Colonic mucosa (tissue), 4 donors: ENCODE measurements at places on chromosomes 3 and 15.

DNA sequence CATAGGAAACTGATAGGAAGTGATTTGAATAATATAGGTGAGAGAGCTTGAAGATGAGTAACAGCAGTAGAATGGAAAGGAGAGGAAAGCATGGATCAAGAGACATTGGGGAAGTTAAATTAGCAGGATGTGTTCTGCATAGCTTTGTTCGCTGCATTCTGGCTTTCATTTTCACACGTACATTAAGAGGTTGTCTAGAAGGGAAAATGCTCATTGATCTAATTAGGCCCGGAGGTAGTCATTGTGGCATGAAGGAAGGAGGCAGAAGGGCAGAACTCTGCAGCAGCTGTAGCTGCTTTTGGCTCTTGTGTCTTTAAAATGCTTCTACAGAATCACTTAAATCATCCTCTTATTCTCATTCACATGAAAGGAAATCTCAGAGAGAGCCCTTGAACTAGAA, 40.3 kb downstream of the KCNAB1 start:
- no peaks in the 10 kb centered on the region for H3K4me1 ChIP-seq
- no peak for DNase-seq

DNA sequence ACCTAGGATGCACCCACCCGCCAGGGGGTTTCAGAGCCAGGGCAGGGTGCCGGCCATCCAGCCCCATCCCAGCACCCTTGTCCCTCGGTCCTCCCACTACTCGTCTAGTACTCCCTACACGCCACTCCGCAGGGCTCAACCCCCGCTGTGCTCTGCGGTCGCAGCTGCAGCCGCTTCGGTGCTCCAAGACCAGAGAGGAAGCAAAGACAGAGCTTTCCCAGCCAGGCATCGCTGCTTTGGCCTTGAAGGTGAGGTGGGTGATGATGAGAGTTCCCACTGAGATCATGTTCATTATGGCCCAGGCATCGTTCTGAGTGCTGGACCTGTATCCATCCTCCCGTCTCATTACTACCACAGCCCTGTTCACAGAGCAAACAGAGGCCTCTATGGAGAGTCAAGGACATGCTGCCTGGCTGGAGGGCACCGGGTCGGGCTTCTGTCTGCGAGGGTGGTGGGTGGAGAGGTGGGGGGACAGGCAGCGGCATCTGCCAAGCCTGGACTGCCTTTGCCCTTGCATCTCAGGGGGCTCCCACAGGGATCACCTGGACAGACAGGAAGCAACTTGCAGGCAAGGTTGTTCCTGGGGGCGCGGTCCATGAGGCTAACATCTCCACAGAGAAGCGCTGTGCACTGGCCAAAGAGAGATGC, 66.9 kb downstream of the KLF13 start:
- DNase-seq, result peak; percentile 27
- no peak overlapping the region for H3K27ac ChIP-seq
- H3K4me1 ChIP-seq, result peaks cover 8% of the 10 kb centered on the region
- no peaks in the 10 kb centered on the region for H3K27me3 ChIP-seq
- H3K36me3 ChIP-seq, result no peaks in the 10 kb centered on the region
- no peak overlapping the region for H3K4me3 ChIP-seq

DNA sequence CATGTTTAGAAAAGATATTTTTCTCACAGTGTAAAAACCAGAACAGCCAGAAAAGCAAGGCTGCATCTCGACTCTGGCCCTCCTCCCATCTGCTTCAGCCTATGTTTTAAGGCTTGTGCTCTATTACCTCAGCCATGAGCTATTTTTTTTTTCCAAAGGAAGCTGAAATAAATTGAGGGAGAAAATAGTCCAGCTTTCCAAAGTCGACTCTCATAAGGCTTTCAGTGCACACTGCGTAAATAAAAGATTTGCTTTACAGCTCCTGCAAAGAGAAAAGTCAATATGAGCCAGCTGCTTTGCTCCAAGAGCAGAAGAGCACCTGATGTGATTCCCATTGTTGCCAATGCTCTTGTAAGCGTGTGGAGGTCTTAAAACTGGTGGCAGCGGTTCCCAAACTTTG, 26.7 kb downstream of the SCG3 start:
- no peaks in the 10 kb centered on the region for H3K27me3 ChIP-seq
- no peaks in the 10 kb centered on the region for H3K4me1 ChIP-seq
- no peak overlapping the region for H3K4me3 ChIP-seq

DNA sequence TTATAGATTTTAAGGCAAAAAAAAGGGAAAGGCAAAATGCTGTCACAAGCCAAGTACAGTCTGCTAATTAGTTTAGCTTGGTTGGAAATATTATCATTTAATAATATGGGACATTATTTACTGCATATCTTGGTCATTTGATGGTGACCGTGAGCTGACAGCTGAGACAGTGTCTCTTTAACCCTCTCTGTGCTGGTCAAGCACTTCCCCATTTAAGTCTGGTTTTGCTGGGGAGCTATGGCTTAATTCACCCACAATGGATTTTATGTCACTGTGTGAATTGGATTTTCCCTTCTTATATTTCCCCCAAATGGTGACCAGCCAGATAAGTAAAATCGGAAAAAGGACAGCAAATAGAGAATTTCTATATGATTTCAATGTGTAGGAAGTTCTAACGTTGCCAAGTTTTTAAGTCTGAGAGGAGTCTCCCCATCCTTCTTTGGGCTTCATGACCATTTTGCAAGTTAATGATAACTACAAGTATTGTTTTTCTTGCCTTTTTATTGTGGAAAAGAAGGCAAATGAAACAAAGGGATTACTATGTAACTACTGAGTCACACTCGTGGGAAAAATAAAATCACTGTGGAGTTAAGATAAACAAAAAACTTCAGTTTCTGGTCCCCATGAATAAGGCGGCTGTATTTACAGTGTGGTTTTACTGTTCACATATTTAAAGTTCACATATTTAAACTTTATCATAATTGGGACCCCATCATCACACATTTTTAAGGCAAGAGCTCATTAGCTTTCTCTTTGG, 373.5 kb downstream of the NR2F2 start:
- H3K27ac ChIP-seq, result no peak overlapping the region
- H3K36me3 ChIP-seq, result no peaks in the 10 kb centered on the region
- H3K4me3 ChIP-seq, result no peak overlapping the region
- H3K27me3 ChIP-seq, result no peaks in the 10 kb centered on the region
- H3K4me1 ChIP-seq, result no peaks in the 10 kb centered on the region

DNA sequence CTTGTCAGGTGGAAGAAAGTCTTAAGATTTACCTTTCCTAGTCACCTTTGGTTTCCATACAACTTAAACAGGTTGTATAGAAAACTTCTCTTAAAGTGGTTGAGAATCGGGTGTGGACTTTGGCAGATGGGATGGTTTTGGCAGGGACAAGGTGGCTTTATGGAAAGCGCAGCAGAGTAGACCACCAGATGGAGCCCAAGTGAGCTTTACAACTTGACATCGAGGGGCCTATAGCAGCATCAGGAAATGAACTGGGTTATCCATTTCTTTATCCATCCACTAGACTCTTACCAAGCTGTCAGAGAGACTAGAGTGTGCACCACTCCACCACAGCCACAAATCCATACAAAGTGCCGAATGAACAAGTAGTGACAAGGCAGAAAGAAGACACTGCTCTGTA, 85.3 kb upstream of the MBNL1 start:
- no peaks in the 10 kb centered on the region for H3K27me3 ChIP-seq
- no peak overlapping the region for H3K27ac ChIP-seq
- H3K4me1 ChIP-seq, result no peaks in the 10 kb centered on the region
- DNase-seq, result no peak
- no peak overlapping the region for H3K4me3 ChIP-seq

DNA sequence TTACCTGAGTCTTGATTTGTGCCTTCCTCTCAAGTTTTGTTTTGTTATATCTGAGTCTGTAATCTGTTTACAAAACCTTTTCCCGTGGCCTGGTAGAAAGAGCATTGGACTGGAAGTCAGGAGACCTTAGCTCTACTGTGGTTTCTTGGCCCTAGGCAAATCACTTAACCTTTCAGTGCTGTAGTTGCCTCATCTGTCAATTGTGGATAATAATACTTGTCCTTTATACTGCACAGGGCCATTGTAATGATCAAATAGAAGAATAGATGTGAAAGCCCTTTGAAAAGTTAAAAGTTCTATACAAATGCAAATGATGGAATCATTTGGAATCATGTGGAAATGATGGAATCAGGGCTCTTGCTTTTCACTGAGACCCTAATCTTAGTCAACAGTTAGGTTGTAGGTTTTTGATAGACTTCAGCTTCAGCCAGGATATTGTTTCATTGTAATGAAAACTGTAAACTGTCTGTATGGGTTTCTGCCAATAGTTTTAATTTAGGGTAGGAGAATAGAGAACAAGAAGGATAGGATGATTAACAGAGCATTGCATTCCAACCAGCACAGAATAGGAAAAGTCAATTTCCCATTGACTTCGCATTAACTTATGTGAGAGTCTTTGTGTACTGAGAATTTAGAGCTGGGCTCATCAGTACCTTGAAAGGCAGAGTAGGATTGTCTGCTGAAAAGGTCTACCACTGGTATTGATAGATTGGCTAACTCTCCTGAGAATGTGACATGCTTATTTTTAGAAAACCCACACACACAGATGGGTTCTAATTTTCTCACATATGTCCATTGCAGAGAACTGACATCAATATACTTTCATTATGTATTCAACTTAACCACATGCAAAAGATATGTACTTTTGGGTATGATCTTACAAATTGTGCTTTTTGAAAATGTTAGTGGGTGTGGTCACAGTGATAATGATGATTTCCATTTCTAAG, 21.8 kb downstream of the MAP2K5 start:
- H3K36me3 ChIP-seq, result no peaks in the 10 kb centered on the region
- H3K4me3 ChIP-seq, result no peak overlapping the region
- H3K27ac ChIP-seq, result no peak overlapping the region
- H3K27me3 ChIP-seq, result no peaks in the 10 kb centered on the region
- no peaks in the 10 kb centered on the region for H3K4me1 ChIP-seq

GRCh38 chr3:122103821-122104514, 48.8 kb downstream of the CD86 start:
- no peak for DNase-seq
- no peaks in the 10 kb centered on the region for H3K27me3 ChIP-seq
- no peak overlapping the region for H3K27ac ChIP-seq
- no peaks in the 10 kb centered on the region for H3K4me1 ChIP-seq
- H3K4me3 ChIP-seq, result no peak overlapping the region
- no peaks in the 10 kb centered on the region for H3K36me3 ChIP-seq

GRCh38 chr3:171156401-171157010, 130.0 kb upstream of the SLC2A2 start:
- DNase-seq, result no peak
- no peak overlapping the region for H3K27ac ChIP-seq
- no peak overlapping the region for H3K4me3 ChIP-seq
- H3K4me1 ChIP-seq, result no peaks in the 10 kb centered on the region
- H3K27me3 ChIP-seq, result no peaks in the 10 kb centered on the region
